ENCODE measurements at places on chromosomes 11 and 22. TPM values are rescaled to one million over a fixed set of nuclear protein-coding genes. Genes with fewer than 3 reads are reported as not detected.
A peak's percentile ranks its signal among the peaks of the same experiment; 100 is the strongest.

- peaks cover 29% of the 10 kb centered on the region for H3K36me3 ChIP-seq
- H3K27ac ChIP-seq: peak overlapping the region; percentile 95
- H3K4me1 ChIP-seq: peaks cover 22% of the 10 kb centered on the region
- H3K27me3 ChIP-seq: no peaks in the 10 kb centered on the region
- no peak overlapping the region for H3K4me3 ChIP-seq
- DNase-seq: no peak
These were observed 62.0 kb downstream of the YAP1 start for GRCh38 chr11:102172127-102172848.

DNA sequence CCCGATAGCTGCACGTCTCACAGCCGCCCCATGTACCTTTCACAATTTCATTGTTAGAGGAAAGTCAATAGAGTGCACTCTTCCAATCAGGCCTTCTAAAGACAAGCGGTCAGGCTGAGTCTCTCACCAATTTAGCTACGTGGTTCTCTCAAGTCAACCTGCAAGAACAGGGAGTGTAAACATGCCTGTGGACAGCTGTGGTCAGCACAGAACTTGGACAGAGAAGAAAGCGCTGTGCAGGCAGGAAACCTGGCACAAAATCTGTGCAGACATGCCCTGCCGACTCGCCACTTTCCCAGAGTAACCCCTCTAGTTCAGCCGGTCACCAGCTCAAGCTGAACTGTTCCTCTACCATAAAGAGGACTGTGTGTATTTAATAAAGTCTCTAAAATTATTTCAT lies 39.5 kb downstream of the CHKA start:
- peaks cover 20% of the 10 kb centered on the region for H3K36me3 ChIP-seq
- peaks cover 27% of the 10 kb centered on the region for H3K4me1 ChIP-seq
- no peaks in the 10 kb centered on the region for H3K27me3 ChIP-seq
- no peak overlapping the region for H3K4me3 ChIP-seq
- DNase-seq: no peak

Gene HSCB
- total RNA-seq: 18.7 TPM

- H3K4me1 ChIP-seq: peaks cover 18% of the 10 kb centered on the region
- no peaks in the 10 kb centered on the region for H3K36me3 ChIP-seq
- H3K27me3 ChIP-seq: peaks cover 51% of the 10 kb centered on the region
- H3K4me3 ChIP-seq: no peak overlapping the region
These were observed 93.8 kb upstream of the TOP3B start for GRCh38 chr22:22076361-22076760.

Gene ANKK1
- 2.1 TPM for total RNA-seq

- DNase-seq: no peak
- H3K27ac ChIP-seq: no peak overlapping the region
- peaks cover 8% of the 10 kb centered on the region for H3K36me3 ChIP-seq
- H3K4me3 ChIP-seq: no peak overlapping the region
These were observed 7.6 kb downstream of the BAD start for GRCh38 chr11:64276653-64277431.

GRCh38 chr11:132408877-132409276 lies 1038.5 kb downstream of the NTM start:
- peaks cover 61% of the 10 kb centered on the region for H3K27me3 ChIP-seq
- no peaks in the 10 kb centered on the region for H3K36me3 ChIP-seq
- H3K4me1 ChIP-seq: no peaks in the 10 kb centered on the region
- DNase-seq: no peak
- no peak overlapping the region for H3K4me3 ChIP-seq
